ENCODE measurements at places on chromosomes 5 and 9.

GRCh38 chr9:27248702-27249101 lies 48.2 kb downstream of the EQTN start:
- peak; percentile 28 for DNase-seq

DNA sequence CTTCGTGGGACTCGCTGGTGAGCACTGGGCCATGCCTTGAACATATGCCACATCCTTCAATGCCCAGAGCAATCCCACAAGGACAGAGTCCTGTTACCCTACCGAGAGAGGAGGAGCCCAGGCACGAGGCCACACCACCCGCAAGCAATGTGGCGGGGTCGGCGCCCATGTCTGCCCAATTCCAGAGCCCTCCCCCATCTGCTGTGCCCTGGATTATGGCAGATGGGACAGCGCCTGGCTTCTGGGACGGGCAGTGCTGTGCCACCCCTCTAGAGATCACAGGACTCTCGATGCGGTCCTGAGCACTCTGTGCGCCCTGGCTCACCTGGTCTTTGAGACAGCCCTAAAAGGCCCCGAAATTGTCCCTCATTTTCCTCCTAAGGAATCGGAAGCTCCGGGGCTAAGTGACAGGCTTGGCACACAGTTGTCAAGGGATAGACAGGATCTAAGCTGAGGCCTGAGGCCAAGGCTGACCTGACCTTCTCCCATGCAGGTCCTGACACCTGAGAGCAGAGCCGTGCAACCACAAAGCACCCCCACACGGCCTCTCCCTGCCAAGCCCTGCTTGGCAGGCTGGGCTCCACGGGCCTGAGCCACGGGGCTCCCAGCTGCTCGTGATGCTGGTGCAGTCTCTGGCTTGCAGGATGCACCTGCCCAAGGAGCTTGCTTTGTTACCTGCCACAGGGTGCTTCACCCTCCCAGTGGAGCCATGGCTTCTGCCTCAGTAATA lies 48.8 kb downstream of the PRRT1B start:
- no peak for DNase-seq

- DNase-seq, result no peak
Measured at GRCh38 chr9:86670536-86670935, 276.8 kb downstream of the GAS1 start.

DNA sequence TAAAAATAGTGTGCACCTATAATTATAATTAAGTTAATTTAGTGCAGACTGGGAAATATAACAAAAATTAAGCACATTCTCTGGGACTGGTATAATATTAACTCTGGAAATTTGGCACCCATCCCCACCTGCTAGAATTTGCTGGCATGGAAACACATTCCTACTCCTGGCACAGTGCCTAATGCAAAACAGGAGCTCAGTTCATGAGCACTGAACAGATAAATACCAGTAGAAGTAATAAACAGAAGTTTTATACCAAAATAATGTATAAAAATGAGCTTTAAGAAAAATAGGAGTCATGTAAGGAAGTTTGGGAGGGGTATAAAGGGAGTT lies 23.7 kb upstream of the NPR3 start:
- no peak for DNase-seq

GRCh38 chr9:135069558-135070197 lies 17.8 kb upstream of the OLFM1 start:
- no peak for DNase-seq

DNA sequence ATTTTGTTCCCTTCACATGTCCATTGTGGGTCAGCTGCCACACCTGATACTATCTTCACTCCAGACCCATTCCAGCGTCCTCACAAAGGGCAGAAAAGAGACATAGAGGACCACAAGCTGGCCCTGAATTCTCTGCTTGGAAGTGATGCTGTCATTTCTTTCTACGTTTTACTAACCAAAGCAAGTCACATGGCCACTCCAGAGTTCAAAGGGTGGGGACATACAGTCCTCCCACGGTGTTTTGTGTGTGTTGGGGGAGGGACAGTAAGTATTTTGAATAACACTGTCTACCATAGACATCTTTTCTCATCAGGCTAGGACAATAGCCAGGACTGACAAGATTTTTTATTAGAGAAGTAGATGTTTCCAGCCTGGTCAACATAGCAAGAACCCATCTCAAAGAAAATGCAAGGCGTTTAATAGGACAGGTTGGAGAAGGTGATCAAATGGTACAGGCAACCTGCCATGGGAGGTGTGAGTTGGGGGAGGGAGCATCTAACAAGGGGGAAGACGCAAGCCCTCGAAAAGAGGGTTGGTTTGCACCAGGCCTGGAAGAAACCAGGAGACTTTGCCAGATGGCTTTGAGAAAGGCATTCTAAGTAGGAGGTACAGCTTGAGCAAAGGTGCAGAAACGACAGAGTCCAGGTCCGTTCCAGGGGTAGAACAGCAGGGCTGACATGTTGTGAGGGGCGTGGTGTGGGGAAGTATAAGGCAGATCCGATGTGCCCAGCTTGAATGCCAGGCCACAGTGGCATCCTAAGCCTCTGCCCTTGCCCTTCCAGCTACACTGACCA lies 11.3 kb upstream of the GLIPR2 start:
- DNase-seq, result no peak

DNA sequence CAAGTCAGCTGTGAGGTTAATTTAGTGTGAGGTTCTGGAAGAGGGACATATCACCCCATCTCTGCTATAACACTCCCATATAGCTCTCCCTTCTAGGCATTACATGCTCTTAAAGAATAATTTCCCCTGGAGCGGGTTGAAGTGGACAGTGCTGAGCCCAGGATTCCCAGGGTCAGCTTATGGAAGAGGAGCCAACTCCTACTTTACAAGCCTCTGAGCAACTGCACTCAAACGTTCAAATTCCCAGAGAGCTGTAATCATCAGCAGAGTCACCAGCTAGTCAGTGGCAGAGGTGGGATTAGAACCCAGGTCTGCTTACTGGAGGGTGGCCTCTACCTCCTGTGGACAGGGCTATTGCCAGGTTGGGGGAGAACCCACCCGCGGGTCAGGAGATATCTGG lies 1.4 kb downstream of the NEURL1B start:
- DNase-seq, result no peak

GRCh38 chr5:155529362-155529761 lies 515.8 kb downstream of the KIF4B start:
- DNase-seq, result no peak

- DNase-seq, result peak; percentile 84
Measured at GRCh38 chr5:151870820-151871219, 53.8 kb downstream of the GLRA1 start.

DNA sequence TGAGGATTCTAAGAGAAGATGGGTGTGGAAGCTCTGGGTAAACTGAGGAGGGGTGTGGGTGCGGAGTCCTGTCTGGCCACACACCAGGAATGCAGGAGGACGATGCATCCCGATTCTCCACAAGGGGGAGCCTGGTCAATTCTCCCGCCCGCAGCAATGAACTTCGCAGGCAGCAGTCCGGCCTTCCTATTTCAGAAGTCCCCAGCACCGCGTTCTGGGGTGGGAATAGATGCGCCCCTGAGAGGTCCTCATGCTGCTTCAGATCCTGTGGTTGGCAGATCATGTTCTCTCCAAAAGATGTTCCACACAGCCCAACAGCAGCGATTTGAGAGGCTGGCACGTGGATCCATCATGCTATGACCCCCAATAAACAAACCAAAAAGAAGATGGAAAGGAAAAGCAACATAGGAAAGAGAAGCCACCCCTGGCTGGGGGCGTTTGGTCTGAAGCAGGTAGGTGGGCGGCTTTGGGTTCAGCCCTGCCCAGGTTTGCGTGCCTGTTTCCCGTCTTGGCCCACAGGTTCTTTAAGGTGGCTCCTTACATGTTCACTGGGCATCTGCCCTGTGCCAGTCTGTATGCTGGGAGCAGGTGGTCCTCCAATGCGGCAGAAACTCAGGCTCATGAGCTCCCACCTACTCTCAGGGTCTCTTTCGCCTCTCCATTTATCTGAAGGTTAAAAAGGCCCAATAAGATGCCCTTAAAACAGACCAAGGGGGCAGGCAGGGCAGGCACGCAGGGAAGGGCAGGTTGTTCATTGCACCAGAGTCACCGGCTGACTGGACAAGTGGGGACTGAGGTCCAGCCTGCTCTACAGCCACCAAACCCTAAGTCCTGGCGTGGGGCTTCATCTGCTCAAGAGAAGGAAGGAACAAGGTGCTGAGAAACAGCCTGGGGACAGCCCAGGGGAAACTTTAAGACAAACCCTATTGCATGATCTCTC lies 171.6 kb downstream of the PAX5 start:
- DNase-seq, result peak; percentile 41

DNA sequence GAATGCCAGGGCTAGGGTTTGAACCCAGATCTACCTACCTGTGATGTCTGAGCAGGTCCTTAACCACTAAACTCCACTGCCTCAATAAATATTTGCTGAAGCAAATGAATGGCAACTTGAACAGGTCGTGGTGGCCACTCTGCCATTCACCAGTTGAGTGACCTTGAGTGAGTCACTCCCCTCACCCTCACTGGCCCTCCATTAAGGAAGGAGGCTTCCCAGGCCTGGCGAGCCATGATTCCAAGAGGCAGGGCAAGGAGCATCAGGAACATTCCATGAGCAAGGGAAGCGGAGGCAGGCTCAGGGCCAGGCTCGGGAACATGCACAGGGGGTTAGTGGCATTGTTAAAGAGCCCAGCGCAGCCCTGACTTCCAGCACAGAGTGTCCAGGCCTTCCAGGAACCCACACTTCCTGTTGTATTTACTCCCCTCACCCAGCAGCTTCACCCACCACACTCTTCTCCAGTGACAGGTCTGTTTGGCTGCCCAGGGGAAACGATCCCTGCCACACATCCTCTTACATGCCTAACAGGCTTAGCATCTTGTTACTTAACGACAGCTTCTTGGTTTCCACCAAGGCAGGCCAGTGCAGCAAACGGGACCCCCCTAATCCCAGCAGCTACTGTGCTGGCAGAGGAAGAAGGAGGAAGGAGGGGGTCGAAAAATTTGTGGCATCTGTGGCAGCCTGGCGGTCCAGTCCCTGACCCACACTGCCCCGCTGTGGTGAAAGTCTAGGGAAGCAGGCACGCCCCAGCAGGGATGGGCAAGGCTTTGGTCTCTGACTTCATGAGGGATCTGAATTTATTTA lies 43.7 kb upstream of the TTC1 start:
- DNase-seq, result peak; percentile 69

DNA sequence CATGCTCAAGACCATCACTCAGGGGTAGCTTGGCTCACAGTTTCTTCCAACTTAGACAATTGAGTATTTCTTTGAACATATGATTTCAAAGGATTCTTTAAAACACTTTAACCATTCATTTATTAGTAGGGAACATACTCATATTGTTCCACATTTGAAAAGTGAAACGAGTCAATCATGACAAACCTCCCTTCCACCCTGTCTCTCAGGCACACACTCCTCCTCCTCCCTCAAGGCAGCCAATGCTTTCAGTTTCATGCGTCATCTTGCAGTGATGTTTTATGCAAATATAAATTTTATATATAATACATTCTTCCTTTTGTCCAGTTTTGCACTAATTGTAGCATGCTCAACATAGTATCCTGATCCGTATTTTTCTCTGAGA lies 126.0 kb upstream of the BOD1 start:
- no peak for DNase-seq

- no peak for DNase-seq
Measured at GRCh38 chr9:76423216-76424177, 29.3 kb upstream of the RFK start.
